SK-N-SH treated with all-trans-retinoic acid at 6 μM for 48 hours (cell line): ENCODE measurements at places on chromosomes 6 and 20.

- peak; percentile 75 for ATAC-seq
These were observed 59.5 kb upstream of the ADGRG6 start for GRCh38 chr6:142242269-142242668.

- peak; percentile 35 for ATAC-seq
These were observed 11.0 kb downstream of the PANK2 start for GRCh38 chr20:3900187-3900604.

DNA sequence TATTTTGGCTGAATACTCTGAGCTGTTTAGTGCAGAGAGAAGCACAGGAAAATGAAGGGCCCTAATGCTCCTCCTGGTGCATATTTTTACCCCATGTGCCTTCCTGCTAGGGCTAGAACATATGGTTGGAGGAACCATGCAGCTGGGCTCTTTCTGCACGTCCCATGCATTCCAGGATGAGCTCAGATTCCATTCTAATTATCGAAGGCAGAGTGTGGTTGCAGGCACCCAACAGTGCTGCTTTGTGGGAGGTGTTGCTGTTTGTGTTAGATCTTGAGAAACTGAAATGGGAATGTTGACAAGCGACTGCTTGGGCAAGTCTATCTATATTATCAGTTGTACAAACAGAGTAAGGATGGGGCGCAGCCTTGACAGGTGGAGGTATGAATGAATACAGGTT lies 419.5 kb downstream of the DHX35 start:
- no peak for ATAC-seq

GRCh38 chr6:43173591-43174262 lies 2.7 kb downstream of the SRF start:
- ATAC-seq, result no peak

GRCh38 chr6:30042914-30043313 lies 18.2 kb upstream of the POLR1H start:
- no peak for ATAC-seq

GRCh38 chr20:33875055-33875454 lies 63.9 kb downstream of the CHMP4B start:
- no peak for ATAC-seq
